Fibroblast of pulmonary artery (primary cell): ENCODE measurements at places on chromosomes 2 and 18.

DNA sequence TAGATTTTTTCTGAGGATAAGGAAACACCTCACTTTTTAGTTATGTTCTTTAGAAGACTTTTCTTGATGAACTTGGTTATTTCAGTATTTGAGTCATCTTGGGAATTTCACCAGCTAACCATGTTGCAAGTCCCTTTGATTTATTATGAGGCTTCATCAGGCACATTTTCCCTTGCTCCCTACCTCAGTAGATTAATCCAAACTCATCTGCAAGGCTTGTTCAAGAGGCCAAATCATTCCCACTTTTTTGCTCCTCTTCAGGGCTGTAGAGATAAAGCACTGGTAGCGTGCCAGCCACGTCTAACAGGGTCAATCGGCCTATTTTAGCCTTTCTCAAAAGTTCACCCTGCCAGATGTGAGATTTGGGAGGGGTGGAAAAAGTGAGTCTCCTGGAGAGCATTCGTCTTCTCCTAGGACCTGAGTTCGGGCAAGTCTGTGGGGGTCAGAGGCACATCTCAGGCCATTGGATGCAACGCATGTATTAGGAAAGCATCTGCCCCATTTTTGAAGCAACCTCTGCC lies 120.3 kb downstream of the RDH14 start:
- DNase-seq: peak; percentile 49

DNA sequence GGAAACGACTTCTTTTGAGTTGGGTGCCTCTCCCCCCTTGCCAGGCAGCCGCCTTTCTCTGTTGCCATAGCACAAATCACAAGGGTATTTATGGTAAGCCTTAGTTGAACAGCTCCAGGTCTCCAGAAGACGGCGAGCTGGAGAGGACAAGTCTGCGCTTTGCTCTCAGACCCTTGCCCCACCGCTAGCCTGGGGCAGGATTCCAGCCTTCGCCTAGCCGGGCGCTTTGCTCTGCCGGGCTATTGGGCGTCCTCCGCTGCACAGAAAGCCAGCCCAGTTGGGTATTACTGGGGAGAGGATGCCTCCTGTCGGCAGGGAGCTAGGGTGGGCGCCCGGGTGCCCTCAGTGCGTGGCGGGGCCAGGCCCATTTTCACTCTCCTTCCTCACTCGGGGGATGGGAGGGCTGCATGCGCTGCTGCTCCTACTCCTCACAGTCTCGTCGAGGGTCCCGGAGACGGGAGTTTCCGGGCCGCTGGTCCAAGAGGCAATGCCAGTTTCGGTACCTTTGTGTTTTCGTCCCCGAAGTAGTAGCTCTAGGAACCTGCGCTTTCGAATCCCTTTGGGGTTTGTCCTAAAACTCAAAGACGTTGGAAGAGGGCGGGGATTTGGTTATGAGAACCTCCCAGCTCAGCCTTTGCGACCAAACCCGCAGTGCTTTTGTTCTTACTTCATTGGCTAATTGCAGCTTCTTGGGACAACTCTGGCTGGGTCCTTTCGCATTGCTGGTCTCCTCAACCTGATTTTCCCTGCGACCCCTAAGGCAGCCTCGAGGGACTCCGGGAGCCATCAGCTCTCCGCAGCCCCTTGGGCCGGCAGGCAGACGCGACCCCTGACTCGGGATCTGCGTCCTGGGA lies 3.6 kb upstream of the DLX2 start:
- no peak for DNase-seq

- peak; percentile 36 for DNase-seq
Observed at GRCh38 chr18:36128530-36128870, 640 bp downstream of the SLC39A6 start.

GRCh38 chr2:161982548-161983330 lies 91.3 kb downstream of the DPP4 start:
- no peak for DNase-seq

GRCh38 chr2:159677654-159678053 lies 34.7 kb upstream of the MARCHF7 start:
- peak; percentile 57 for DNase-seq

GRCh38 chr2:20334605-20335203 lies 15.9 kb downstream of the PUM2 start:
- DNase-seq: no peak
